ENCODE measurements at places on chromosomes 3 and 15.

DNA sequence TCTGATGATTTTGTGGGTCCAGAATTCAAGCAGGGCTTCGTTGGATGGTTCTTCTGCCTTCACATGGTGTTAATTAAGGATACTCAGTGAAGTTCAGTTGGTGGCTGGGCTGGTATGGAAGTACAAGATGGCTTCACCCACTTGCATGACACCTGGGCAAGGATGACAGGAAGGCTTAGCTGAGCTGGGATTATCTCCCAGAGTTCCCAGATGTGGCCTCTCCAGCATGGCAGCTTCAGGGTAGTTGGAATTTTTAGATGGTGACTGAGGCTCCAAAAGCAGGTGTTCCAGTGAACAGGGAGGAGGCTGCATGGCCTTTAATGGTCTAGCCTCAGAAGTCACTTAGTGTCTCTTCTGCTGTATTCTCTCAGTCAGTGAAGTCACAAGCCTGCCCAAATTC, 135.5 kb downstream of the THRB start:
- no peak for DNase-seq

- no peak for DNase-seq
These were observed 1.2 kb downstream of the USP19 start for GRCh38 chr3:49119439-49119838.

DNA sequence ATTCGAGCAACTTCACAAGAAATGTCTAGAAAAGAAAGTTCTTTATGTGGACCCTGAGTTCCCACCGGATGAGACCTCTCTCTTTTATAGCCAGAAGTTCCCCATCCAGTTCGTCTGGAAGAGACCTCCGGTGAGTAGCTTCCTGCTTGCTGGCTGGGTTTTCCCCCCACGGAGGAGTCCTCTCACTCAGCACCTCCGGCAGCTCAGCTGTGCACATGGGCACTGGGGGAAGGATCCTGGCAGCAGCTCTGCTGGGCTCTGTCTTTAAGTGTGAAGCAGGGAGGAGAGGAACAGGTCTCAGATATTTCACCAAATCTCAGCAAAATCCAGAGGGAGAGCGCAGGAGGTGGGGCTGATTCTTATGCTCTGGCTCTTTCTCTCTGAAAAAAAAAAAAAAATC, 684 bp downstream of the CAPN3 start:
- DNase-seq = no peak

DNA sequence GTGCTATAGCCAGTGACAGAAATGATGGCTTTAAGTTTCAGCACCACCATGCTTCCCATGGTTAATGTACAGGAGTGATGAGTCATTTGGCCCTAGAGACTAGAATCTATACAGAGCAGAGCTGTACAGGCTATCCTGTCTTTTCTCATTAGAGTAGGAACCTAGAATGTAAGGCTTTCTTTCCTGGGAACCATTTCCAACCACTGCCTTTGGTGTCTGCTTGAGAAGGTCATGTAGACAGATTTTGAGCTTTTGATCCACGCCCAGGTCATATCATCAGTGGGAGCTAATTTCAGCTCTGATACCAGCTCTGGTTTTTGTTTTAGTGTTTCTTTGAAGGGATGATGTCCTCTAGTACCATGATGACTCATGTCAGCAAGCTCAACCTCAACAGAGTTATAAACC, 543.1 kb downstream of the NTRK3 start:
- DNase-seq = no peak

GRCh38 chr3:59341459-59341858, 291.6 kb upstream of the CFAP20DC start:
- peak; percentile 19 for DNase-seq

DNA sequence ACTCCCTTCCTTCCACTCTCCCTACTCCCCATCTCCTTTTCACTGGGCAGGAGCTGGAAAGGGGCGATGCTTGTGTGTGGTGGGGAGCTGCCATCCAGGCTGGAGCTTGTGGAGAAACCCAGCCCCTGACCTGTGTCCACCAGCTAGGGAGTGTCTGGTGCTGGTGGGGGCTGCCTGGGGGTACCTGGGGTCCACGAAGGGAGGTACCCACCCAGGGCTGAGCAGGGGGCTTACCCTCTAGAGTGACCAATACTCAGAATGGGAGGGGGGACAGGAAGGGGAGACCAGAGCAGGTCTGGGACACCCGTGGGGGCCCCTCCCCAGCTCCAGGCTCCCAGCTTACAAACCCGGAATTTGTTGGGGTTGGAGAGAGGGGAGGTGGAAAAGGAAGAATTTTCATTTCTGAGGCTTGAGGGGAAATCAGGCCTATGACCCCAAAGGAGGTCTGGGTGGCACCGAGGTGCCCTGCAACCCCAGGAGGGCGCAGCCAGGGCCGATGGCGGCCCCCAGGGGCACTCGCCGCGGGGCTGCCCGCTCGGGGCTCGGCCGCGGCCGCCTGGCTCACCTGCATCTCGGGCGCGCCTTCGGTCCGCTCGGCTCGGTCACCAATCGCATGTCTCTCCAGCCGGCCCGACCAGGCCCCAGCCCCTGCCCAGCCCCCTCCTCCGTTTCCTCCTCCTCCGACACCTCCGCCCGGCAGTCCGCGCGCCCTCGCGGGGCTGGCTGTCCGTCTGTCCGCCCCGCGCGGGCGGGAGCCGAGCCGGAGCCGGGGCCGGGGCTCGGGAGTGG, 773 bp downstream of the LINGO1 start:
- peak; percentile 38 for DNase-seq

GRCh38 chr3:55675478-55675877, 188.4 kb upstream of the WNT5A start:
- DNase-seq = no peak

GRCh38 chr15:97995192-97995591, 34.7 kb downstream of the ARRDC4 start:
- no peak for DNase-seq

- DNase-seq = peak; percentile 66
These were observed 324.6 kb downstream of the EPHA6 start for GRCh38 chr3:97138914-97139541.

- DNase-seq = no peak
These were observed 34.4 kb downstream of the GLCE start for GRCh38 chr15:69194854-69195253.

- DNase-seq = no peak
These were observed 38.1 kb upstream of the SPPL2A start for GRCh38 chr15:50803479-50804180.

GRCh38 chr3:17811646-17812045, 69.2 kb upstream of the TBC1D5 start:
- no peak for DNase-seq

DNA sequence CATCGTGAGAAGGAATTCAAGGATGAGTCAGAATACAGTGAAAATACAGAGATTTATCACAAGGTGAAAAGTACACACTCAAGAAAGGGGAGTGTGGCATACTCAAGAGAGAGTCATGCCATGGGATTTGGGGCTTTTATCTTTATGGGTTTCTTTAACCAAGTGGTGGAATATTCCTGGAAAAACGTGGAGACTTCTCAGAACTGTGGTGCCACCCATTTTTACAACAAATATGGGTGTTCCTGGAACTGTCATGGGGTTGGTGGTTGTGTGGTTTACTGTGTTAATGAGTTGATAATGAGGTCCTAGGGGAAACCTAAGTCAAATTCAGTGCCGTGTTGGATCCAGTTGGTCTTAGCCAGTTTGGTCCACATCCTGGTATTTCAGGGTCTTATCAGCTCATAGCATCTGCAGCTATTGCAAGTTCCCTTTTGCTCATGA, 497.2 kb downstream of the GABRG3 start:
- DNase-seq = no peak

DNA sequence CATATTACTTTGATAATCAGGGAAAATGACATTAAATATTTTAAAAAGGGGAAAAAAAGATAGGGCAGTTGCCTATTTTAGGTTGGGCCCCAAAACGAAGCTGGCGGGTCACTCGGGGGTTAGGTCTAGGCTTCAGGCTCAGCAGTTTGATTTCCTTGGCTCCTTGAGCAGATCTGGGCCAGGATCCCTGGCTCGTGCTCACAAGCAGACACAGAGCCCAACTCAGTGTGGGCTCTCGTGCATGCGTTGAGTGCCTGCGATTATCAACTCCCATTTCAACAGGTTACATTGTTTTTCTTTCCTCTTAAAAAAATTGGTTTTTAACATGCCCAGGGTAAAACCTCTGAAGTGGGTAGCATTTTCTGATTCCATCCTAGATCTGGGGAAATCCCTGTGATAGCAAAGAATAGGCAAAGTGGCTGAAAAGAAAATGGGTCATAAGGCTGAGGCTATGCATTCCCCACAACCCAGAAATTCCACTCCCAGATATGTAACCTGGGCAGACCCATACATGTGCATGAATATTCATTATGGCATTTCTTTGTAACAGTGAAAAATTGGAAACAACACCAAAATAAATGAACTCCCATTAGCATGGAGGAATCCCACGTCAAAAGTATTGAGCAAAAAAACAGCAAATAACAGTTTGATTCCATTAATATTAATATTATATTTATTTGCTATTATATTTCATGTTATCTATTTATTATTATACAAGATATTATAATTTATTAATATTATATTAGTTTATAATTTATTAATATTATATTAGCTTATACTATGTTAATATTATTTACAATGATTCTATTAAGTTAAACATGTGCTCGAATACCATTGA, 27.8 kb downstream of the FAM43A start:
- no peak for DNase-seq

GRCh38 chr3:101903451-101903871, 54.1 kb downstream of the NFKBIZ start:
- peak; percentile 19 for DNase-seq

DNA sequence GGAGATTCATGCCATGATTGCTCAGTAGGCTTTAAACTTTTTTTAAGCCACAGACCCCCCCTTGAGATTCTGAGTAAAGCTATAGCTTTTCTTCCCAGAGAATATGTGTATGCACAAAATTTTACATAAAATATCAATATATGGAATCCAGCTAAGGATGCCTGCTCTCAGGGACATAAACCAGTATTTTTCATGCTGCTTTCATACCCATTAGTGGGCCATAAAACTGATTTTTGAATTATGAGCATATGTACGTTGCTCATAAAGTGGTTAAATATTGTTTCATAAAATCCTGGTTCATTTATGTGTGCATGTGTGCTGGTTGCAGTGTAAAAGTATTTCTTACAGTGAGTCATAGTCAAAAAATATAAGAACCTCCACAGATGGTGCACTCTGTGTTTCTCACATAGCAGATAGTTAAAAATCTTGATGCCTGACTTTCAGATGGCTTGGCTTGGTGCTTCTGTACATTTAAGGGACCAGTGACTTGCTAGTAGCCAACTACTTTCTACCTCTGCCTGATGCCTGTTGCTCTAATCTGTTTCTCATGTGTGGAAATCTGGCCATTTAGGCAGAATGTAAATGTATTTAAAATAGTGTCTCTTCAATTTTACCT, 71.9 kb downstream of the ARHGEF26 start:
- no peak for DNase-seq

- no peak for DNase-seq
These were observed 227.2 kb downstream of the RSRC1 start for GRCh38 chr3:158337110-158337509.

- DNase-seq = peak; percentile 82
These were observed 218 bp upstream of the MAPKAPK3 start for GRCh38 chr3:50616770-50617095.

GRCh38 chr3:152100491-152101132, 168.1 kb upstream of the MBNL1 start:
- no peak for DNase-seq

DNA sequence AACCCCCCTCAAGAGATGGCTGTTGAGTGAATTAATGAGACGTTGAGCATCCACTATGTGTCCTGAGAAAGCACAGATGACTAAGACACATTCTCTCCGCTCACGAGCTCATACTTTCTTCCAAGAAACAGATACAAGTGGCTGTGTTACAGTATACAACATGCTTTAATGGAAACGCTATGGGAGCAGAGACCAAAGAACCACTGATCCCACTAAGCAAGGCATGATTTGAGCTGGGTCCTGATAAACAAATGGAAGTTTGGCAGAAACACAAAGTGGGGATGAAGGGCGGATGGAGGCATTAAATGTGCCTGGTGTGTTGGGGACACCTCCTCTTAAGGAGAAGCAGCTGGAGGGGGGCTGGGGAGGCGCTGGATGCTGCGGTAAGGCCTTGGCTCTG, 129.4 kb downstream of the UACA start:
- DNase-seq = no peak

GRCh38 chr3:67018105-67018788, 20.1 kb downstream of the KBTBD8 start:
- peak; percentile 37 for DNase-seq

DNA sequence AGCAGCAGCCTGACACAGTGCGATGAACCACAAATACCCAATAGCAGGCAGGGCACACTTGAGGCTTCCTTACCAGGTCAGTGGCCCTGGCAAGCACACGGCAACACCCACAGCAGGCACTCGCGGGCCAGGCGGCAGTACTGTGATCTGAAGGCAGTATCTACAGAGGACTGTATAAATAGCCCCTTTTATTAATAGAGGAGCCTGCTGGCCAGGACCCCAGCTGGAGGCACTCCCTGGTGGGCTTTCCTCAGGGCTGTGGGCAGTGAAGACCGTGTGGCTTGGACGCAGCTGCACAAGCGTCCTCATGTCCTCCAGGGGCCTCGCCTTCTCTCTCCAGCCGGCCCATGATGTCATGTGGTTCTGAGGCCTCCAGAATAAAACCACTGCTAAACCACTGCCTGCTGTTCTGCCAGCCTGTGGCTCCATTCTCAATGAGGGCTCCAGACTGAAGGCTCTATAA, 44.1 kb downstream of the LRIG1 start:
- DNase-seq = no peak

DNA sequence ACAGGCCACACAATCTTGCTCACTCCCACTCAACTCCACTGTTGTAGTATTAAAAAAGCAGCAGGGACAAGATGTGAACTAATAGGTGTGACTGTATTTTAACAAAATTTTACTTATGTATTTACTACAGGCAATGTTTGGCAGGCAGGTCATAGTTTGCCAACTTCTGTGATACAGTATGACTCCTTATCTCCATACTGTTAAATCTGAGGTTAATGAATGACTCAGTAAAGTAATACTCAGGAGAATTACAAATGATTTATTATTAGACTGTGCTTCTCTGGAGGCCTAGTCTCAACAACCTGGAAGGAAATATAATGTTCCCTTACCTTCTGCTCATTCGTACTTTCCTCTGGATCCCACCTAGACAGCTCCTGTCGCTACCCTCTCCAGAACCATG, 258.6 kb upstream of the KCNMB2 start:
- DNase-seq = no peak

GRCh38 chr3:56694867-56695683, 12.0 kb upstream of the TASOR start:
- no peak for DNase-seq

GRCh38 chr3:146117406-146118285, 43.3 kb downstream of the PLOD2 start:
- DNase-seq = no peak

GRCh38 chr3:192933779-192934460, 16.3 kb upstream of the MB21D2 start:
- DNase-seq = no peak

Data from DMS53 (cell line).